ENCODE measurements at places on chromosomes 11 and 22. TPM values are rescaled to one million over a fixed set of nuclear protein-coding genes. Genes with fewer than 3 reads are reported as not detected.

The CBLIF gene
- total RNA-seq: not detected

The C22orf23 gene
- total RNA-seq: 50.9 TPM

The DERL3 gene
- total RNA-seq: 16.2 TPM

The NXF1 gene
- 94.6 TPM for total RNA-seq

The SLC7A4 gene
- total RNA-seq: 60.3 TPM

The MPEG1 gene
- total RNA-seq: 0.87 TPM

The ROBO3 gene
- total RNA-seq: 11.8 TPM

The TEX12 gene
- total RNA-seq: 6.3 TPM

The CARD10 gene
- total RNA-seq: 113 TPM

The F2 gene
- 3.6 TPM for total RNA-seq

The MAP6 gene
- total RNA-seq: 17.8 TPM

The RAC2 gene
- total RNA-seq: 1.2 TPM

The SAA4 gene
- not detected for total RNA-seq

The RTN4R gene
- 6.1 TPM for total RNA-seq

The LYVE1 gene
- 4.6 TPM for total RNA-seq

The DENND6B gene
- 17.1 TPM for total RNA-seq

The RAB3IL1 gene
- total RNA-seq: 57.7 TPM

The SELENOM gene
- total RNA-seq: 82.8 TPM

The SCGB2A2 gene
- total RNA-seq: not detected

The MB gene
- 0.93 TPM for total RNA-seq

The ROBO4 gene
- total RNA-seq: 5.7 TPM

The ZBTB16 gene
- 51.5 TPM for total RNA-seq

The OR4D10 gene
- not detected for total RNA-seq

The MS4A4E gene
- 4.6 TPM for total RNA-seq

The FIBIN gene
- 0.39 TPM for total RNA-seq

The SLC25A45 gene
- total RNA-seq: 10.6 TPM

The CD3D gene
- not detected for total RNA-seq

The KRTAP5-10 gene
- total RNA-seq: not detected

The KCTD14 gene
- 1.4 TPM for total RNA-seq

The MMP13 gene
- total RNA-seq: 0.31 TPM

The CCDC81 gene
- total RNA-seq: 3.8 TPM

The OR51A7 gene
- 0.24 TPM for total RNA-seq
